ENCODE measurements at places on chromosomes 12 and 14.

GRCh38 chr12:122295877-122296276 lies 29.6 kb upstream of the VPS33A start:
- no peak for DNase-seq

DNA sequence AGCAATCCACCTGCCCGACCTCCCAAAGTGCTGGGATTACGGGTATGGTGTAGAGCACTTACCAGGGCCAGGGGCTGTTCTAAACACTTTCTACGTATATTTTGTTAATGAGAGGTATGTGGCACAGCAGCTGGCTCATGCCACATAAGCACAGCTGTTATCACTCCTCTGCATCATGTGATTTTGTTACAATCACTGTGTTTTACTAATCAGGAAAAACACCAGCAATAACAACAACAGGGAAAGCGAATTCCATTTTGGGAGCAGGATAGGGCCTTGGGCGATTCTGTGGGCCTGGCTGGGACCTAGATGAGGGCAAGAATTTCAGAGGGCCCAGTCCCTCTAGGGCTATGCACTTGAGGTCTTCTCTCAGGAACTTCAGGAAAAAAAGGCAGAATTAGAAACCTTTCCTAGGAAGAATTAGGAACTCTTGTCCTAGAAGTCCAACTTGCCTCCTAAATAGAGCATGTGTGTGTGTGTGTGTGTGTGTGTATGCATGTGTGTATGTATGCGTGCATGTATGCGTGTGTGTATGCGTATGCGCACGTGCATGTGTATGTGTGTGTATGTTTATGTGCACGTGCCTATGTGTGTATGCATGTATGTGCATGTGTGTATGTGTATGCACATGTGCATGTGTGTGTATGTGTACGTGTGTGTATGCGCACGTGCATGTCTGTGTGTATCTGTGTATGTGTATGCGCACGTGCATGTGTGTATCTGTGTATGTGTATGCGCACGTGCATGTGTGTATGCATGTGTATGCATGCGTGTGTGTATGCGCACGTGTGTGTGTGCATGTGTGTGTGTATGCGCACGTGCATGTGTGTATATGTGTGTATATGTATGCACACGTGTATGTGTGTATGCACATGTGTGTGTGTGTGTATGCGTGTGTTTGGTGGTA lies 41.8 kb upstream of the CORO1C start:
- no peak for DNase-seq

DNA sequence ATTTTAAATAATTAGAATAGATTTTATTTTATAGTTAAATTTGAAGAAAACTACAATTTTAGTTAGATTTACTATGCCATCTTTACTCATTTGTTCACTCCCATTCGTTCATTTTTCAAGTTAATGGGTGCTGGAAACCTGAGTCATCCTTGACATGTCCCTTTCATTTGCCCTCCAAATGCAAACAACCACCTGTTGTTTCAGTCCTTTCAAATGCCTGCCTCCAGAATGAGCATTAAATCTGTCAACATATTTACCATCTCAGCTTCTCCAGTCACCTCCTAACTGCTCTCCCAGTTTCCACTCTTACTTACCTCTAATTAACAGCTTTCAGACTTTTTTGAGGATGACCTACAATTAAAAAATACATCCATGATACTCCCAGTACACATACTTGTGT lies 375.5 kb downstream of the RAD51B start:
- DNase-seq, result no peak

DNA sequence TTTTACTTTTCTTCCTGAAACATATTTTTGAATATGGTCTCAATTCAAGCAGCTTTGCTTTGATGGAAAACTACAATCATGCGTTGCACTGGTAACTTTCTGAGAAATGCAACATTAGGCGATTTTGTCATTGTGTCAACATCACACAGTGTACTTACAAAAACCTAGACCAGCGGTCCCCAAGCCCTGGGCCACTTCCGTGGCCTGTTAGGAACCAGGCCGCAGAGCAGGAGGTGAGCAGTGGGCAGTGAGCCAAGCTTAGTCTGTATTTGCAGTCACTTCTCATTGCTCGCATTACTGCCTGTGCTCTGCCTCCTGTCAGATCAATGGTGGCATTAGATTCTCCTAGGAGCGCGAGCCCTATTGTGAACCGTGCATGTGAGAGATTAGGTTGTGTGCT lies 163.7 kb upstream of the NOVA1 start:
- no peak for DNase-seq

DNA sequence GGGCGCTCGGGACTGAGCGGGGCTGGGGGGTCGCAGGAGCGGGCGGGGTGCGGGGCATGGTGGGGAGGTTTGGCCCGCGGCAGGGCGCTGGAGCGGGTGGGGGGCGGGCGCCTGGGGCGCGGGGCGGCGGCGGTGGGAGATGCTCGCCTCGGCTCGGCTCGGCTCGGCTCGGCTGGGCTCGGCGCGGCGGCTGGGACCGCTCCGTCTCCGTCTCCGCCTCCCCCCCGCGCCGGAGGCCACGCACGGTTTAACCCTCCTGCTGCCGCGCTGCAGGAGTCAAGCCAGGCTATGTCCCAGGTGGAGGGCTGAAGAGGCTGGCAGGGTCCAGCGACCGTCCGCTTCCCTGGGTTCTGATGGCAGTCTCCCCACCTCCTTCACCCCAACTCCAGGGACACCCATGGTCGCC lies at the start of gene PIANP:
TSS of gene PIANP (minus strand) at position 170 of the 406 bp plus-strand sequence. CDS start 2,754 bp downstream, outside the sequence.
- DNase-seq, result no peak

- DNase-seq, result no peak
These were observed 1.0 kb downstream of the HOMEZ start for GRCh38 chr14:23284654-23285529.

DNA sequence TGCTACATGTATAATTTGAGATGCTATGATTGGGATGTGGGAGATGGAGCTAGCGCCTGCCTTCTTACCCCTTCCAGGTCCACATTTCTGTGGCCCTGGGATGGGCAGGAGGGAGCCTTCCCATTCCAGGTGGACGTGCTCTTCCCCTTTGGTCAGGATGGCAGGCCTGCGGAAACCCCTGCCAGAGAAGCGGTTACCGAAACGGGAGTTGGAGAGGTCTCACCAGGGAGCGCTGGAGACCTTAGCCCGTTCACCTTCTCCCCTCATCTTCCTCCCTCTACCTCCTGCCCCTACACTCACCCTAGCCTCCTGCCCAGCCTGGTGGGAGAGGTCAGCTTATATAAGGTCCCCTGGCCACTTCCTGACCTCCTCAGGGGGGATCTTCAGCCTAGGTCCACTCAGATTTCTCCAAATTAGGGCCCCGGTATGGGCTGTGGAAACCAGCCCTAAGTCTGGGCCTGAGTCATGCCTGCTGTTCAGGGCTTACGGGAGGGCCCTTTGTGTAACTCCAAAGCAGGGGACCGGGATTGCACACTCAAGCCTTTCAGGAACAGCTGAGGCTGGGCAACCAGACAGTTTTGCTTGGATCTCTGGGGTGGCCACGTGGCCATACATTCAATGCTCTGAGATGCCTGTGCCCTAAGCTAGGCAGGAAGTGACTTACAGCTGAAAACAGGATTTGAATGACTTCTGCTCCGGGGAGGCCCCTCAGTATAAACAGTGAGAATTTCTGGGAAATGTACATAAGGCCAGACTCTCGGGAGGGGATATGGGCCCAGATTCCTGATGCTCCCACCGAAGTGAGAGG lies 10.2 kb upstream of the MEG3 start:
- DNase-seq, result peak; percentile 58

- DNase-seq, result no peak
These were observed 14.8 kb upstream of the RNASE10 start for GRCh38 chr14:20490563-20490962.

DNA sequence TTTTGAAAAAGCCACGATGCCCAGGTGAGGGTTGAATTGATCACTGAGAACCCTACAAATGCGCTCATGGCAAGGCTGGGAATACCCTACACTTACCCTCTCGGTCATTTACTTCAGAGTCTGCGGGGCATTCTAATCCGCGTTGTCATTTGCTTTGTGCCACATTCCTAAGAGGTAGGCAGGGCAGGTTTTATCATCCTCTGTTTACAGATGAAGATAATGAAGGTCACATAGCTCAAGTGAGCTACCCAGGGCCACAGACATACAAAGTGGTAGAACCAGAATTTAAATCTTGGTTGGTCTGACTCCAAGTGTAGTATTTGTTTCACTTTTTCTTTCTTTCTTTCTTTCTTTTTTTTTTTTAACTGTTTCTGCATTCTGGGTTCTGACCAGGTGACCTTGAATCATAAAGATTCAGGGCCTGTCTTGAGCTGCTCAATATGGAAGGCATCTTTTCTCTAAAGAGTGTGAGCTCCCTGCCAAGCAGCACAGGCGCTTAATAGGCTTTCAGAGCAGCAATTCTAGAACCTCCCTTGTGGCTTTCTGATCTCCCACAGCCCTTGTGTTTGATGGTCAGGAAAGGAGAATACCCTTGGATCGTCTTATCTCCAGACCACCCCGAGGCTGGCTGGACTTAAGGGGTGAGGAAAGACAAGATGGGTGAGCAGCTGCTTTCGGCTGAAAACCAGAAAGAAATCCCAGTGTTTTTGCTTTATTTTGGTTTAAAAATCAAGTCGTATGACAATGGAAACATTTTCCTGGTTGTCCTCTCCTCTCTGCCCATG lies 662 bp upstream of the BATF start:
- DNase-seq, result no peak

Data from AG04449 (cell line).